ENCODE measurements at places on chromosomes 2 and 18. TPM values are rescaled to one million over a fixed set of nuclear protein-coding genes. Genes with fewer than 3 reads are reported as not detected.

UGT1A4 gene
- total RNA-seq: not detected

- H3K27me3 ChIP-seq: no peaks in the 10 kb centered on the region
- no peaks in the 10 kb centered on the region for H3K4me1 ChIP-seq
- no peaks in the 10 kb centered on the region for H3K36me3 ChIP-seq
- H3K4me3 ChIP-seq: no peak overlapping the region
Measured at GRCh38 chr18:71374294-71375000, 1085.6 kb downstream of the SOCS6 start.

PMS1 gene
- 17.4 TPM for total RNA-seq

BOLL gene
- not detected for total RNA-seq

LOXHD1 gene
- 1.0 TPM for total RNA-seq

DNA sequence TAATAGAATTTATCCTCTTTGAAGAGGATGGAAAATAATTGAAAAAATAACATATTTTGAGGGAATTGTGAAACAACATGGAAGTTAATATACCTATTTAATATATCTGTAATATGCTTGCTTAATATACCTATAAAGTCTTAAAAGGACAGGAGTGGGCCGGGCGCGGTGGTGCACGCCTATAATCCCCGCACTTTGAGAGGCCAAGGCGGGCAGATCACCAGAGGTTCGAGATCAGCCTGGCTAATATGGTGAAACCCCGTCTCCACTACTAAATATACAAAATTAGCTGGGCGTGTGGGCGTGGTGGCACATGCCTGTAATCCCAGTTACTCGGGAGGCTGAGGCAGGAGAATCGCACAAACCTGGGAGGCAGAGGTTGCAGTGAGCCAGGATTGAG, 254.9 kb downstream of the TMX3 start:
- H3K4me1 ChIP-seq: no peaks in the 10 kb centered on the region
- H3K27ac ChIP-seq: no peak overlapping the region
- no peak for DNase-seq
- H3K4me3 ChIP-seq: no peak overlapping the region

GATA6 gene
- total RNA-seq: 28.7 TPM

GRCh38 chr2:174607989-174608865, 10.6 kb upstream of the WIPF1 start:
- no peak overlapping the region for H3K27ac ChIP-seq
- no peak for DNase-seq
- H3K36me3 ChIP-seq: peaks cover 2% of the 10 kb centered on the region
- H3K4me1 ChIP-seq: peaks cover 5% of the 10 kb centered on the region
- no peak overlapping the region for H3K4me3 ChIP-seq

PHLPP1 gene
- total RNA-seq: 16.5 TPM

All from aorta (tissue), 5 donors.